ENCODE measurements at places on chromosomes 5 and 9. TPM values are rescaled to one million over a fixed set of nuclear protein-coding genes. Genes with fewer than 3 reads are reported as not detected.

RAB3C gene
- total RNA-seq, result 38.1 TPM

DNA sequence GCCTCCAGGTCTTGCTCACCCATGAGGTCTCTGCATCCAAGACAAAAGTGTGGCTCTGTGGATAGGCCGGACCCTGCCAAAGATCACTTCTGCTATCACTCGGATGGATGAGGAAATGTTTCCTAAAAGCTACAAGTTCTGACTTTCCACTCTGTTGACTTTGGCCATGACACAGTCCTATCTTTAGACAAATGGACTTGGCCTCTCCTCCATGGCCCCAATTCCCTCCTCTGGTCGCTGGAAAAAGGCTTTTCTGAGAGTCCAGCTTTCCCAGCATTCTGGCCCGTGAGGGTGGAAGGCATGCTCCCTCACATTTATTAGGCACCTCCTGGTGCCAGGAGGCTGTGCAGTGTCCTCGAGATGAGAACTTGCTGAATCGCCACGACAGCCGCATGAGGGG, 83.1 kb downstream of the COL27A1 start:
- no peak for DNase-seq

DNA sequence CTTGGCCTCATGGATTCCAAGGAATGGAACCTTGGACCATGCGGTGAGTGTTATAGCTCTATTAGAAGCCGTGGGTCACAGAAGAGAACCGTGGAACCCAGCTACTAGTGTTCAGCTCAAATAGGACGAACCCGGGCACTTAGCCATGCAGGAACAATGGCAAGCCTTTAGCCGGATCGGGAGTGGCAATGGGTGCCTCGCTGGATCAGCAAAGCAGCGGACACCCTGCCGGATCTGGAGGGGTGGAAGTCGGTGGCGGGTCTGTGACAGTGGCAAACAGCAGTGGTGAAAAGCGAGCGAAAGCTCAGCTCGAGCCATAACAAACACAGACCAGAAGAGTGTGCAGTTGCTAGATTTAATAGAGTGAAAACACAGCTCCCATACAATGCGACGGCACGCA, 2.4 kb upstream of the CDO1 start:
- DNase-seq, result no peak

GRCh38 chr9:110828264-110828663, 159.7 kb downstream of the MUSK start:
- DNase-seq, result no peak

DNA sequence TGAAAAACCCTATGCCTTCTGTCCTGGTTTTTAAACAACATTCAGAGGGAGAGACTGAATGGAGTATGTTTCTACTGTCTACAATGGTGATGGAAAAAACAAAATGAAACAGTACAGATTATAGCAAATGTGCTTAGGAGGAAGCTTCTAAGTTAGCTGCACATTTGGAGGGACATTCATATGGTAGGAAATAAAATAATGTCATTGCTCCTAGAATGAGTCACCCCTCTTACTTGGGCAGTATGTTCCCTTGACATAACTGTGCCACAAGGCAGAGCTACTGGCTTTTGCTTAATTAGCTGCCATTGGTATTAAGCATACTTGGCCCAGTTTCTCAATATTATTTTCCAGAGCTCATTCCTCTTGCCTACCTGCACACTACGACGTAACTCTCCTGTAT, 128.9 kb downstream of the GDNF start:
- DNase-seq, result no peak

DNA sequence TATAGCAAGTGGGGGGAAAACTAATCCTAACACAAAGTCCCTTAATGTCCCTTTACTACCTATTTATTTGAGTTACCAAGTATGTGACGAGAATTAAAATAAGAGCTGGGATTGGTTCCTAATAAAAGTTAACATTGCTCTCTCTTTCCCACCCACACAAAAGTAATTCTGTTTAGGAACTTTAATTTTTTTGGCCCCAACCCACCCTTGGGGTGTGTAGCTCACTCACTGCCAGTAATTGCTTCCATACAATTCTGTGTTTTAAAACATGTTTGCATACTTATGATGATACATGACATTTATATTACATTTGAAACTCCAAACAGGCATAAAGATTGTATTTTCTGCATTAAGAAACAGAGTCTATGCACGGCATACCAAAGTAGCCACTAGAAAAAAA, 106.5 kb downstream of the BNC2 start:
- no peak for DNase-seq

RHOBTB3 gene
- total RNA-seq, result 348 TPM

DNA sequence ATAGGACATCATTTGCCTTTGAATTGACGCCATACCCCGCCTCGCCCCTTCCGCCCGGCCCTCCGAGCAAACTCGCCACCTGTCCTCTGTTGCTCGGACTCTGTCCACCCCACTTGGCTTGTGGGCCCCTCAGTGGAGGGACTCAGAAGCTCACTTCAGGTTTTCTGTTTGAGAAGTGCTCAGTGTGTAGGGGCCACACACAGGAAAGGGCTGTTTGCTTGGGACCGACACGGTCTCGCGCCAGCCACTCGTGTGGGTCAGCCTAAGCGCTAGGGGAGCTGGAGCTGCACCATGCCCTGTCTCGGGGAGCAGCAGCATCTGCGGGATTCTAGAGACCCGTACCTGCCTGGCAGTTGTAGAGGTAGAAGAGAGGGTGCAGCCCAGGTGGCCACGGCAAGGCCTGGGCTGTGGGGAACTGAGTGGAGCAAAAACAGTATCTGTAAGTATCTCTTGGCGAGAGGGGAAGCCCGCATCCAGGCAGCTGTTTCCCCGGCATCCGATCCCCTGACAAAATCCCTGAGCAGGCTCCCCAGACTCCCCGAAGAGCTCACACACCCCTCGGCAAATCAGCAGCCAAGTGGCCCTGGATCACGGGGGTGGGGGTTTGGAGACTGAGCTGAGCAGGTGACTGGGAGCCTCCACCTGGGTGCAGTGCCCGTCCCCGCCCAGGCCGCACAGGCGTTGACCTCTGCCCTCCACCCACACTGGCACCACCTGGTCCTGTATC, 52.2 kb downstream of the COL5A1 start:
- no peak for DNase-seq

DNA sequence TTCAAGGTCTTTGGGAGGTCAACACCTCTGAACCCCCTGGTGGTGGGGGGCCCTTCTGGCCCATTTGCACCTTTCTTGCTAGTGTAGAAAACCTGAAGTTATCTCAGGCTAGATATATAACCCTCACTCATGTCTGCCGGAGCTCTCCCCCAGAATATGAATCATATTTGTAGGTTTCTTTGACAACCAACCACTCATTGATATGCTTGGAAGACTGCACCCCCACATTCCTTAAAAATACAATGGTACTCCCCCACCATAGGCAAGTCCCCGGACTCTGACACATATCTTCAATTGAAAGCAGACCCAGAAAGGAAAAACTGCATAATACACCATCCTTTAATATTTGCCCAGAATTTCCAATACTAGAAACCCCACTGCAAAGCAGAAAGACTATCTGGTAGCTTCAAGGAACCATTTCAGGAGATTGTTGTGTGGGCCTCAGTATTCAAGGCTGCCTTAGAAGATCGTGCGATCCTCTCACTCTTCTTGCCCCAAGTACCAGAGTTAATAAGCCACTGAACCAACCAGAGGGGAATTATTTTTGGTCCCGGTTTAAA, 978 bp upstream of the UBE2B start:
- peak; percentile 5 for DNase-seq

ALDH1A1 gene
- 1.4 TPM for total RNA-seq

DRD1 gene
- total RNA-seq, result 6.1 TPM

GRCh38 chr5:161096581-161096980, 244.6 kb upstream of the ATP10B start:
- DNase-seq, result no peak

- no peak for DNase-seq
These were observed 42.1 kb upstream of the SUB1 start for GRCh38 chr5:32543291-32543690.

DNA sequence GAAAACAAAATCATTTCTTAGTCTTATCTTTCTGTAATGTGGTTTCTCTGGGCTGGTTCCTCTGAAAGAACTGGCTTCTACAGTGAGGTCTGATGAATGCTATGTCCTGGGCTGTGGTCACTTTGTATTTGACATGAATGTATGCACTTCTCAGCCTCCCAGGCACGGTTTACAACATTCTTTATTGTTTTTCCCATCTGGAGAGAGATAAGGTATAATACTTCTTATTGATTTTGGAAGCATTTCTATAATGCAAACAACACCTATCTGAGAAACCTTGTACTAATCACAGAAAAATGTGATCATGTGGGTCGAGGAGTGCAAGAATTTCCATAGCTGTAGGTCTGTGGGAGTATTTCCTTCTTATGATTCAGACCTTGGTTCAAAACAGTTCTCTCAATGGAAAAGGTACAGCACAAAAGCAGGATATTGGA, 46.9 kb downstream of the ACTBL2 start:
- no peak for DNase-seq

GRCh38 chr5:130874861-130875417, 290.1 kb downstream of the HINT1 start:
- DNase-seq, result no peak

HOMER1 gene
- total RNA-seq, result 174 TPM
